ENCODE measurements at places on chromosomes 1 and 21.

- no peak for DNase-seq
Measured at GRCh38 chr1:100396651-100397050, 44.3 kb downstream of the CDC14A start.

DNA sequence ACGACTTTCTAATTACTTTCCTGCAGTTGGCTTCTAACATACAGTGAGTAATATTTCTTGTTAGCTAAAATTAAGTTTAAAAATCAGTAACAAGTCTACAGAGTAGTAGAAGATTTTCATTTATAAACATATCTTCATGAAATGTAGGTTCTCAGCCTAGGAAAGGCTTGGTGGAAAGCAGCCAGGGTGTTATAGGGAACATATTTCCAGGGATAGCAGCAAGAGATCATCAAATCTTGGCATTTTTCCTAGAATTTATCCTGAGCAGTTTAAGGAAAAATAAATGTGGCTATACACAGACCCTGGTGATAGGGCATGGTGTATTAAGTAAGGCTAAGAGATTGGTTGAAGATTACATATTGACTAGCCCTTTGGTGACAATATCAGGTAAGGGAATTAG is 203.5 kb upstream of the NEGR1 start:
- no peak for DNase-seq

DNA sequence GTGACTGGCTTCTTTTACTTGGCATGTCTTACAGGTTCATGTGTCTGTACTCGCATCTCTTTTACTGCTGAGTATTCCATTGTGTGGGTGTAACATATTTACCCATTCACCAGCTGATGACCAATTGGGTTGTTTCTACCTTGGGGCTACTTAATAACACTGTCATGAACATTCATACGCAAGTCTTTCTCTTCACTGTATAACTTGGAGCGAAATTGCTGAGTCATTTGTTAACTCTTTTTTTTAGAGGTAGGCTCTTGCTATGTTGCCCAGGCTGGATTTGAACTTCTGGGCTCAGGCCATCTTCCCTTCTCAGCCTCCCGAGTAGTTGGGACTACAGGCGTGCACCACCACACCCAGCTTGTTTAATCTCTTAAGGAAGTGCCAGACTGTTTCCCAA is 6.5 kb downstream of the PYCR2 start:
- no peak for DNase-seq

- DNase-seq = no peak
Measured at GRCh38 chr1:59645893-59646292, 168.9 kb upstream of the HOOK1 start.

GRCh38 chr21:17789069-17789468 is 30.1 kb downstream of the C21orf91 start:
- DNase-seq = no peak

DNA sequence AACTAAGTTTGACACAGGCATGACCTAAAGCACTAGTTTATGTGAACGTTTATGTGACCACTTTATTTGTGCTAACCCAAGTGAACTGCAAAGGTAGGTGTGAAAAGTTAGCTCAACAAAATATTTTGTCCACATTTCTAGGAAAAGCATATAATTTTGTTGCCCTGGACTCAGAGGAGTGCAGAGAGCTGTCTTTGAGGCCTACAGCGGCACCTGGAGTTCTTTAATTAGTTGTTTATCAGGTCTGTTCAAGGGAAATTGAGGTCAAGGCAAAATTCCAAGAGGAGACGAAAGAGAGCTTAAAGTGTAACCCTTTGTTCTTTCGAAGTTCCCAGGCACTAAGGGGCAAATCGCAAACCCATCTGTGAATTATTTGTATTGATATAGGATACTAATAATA is 1.3 kb downstream of the GIPC2 start:
- DNase-seq = no peak

- no peak for DNase-seq
Measured at GRCh38 chr1:182713492-182713891, 29.1 kb upstream of the RGS8 start.

DNA sequence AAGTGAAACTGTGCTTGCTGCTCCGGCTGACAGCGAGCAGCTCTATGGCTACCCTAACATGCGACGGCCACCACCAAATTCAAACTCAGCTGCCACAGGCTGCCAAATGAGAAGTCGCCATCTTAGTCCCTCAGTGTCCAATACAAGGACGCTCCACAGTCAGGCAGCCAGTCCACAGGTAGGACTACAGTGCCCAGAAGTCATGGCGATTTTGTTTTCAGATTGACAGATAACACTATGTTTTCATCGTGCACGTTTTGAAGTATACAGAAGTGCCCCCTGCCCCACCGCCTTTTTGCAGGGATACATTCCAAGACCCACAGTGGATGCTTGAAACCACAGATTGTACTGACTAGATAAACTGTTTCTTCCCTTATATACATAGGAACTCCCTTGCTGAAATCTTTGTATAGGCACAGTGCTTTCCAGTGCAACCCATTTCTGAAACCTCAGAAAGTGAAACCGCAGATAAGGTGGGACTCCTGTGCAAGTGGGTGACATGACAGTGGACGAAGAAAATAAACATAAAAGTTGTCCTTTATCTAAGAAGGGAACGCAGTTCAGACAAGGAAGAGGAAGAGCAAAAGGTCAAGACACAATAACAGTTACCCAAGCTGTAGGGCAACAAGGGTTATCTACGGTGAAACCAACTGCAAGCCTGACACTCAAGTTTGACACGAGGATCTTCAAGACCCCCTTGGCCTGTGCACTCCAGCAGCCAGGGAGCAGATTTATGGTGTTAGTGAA is 52.2 kb downstream of the STX6 start:
- DNase-seq = no peak

- no peak for DNase-seq
Measured at GRCh38 chr1:53945183-53945432, 391 bp downstream of the IFT25 start.

DNA sequence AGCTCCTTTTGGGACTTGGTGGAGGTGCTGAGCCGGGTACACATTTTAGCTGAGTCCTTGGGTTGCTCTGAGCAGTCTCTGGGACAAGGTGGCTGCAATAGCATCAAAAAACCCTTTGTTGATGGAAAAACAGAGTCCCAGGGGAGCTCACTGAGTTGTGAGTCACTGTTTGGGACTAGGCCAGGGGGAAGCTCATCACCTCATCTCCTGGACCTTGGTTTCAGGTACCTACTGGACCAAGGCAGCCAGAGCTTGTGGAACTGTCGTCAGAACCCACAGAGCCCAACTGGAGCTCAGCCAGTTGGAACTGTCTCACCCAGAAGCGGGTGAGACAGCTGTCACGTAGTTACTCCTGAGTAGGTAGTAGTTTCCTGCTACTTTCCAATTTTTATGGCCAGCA is 146.7 kb downstream of the HLX start:
- DNase-seq = no peak

DNA sequence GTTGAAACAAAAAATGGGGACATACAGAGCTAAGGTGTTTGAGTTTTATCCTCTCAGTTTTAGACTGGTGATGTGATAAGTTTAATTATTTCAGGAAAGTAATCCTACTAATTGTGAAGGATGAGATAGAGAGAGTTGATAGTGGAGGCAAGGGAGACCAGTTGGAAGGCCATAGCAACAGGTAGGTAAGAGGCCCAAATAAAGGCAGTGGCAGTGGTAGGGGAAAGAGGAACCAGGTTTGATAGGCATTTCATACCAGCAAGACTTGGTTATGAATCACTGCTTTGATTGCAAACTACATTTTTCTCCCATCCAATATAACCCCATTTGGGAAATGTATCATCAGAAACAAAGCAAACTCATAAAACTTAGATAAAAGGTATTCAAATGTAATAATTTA is 63.1 kb upstream of the SH3GLB1 start:
- DNase-seq = no peak

DNA sequence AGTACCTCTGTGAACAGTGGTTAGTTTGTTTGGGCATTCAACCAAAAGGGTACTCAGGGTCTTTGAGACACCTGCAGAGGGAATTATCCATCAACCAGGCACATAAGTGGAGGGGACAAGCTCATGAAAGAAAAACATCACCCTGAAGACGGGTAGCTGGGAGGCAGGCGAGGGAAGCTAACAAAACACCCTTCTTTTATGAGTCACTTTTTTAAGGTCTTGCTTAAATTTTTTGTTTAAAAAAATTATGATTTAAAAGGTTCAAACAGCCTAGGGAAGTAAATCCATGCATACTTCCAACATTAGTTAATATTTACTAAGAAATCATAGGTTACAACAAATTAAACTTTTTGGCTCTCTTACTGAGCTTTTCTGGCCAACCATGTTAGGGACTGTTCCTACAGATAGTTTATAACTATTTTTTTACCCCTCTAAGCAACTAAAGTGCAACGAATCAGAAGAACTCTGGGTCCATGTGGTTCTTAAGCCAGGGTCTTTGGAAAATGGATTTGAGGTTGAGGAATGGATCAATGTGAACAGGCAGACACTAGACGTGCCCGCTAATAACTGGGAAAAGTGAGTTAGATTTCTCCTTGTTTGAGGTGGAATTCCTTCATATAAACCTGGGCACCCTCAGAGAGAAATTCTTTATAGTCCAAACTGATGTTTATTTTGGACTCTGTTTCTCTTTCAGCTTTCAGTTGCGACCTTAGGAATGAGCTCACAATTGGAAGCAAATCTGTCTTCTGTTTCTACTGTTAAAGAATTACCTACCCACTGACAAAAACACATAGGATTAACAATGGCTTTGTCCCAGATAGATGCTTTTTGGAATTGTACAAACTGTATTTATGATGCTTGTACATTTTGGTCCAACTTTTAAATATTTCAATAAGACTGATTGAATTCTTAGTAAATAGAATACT is 123.0 kb downstream of the LYPLAL1 start:
- DNase-seq = no peak

DNA sequence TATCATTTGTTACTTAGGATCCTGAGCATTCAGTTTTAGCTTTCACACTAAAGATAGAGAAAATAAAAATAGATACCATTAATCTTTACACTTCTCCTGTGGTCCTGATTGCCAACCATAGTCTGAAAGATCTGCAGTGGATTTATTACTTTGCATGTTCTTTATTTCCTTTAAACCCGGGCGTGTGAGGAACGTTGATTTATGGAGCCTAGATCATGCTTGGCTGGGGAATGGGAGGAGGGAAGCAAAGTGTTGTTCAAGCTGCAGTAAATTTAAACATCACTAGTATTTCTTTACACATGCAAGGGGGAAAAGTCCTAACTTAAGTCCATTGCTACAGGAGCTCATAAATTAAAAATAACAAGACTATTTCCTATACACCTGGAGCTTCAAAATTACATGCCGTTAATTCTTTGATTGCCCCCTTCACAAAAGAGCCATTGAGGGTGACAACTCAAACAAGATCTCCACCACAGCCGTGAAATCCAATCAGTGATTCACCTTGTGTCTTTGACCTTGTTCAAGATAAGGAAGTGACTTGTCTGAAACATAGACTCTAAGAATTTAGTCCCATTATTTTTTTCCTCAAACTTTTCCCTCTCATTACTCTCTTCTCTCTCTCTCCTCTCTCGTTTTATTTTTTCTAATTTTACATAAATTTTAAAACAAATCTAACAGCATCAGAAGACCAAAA is 282.7 kb downstream of the KIF26B start:
- no peak for DNase-seq

GRCh38 chr1:151981178-151981525 is 12.5 kb downstream of the S100A10 start:
- no peak for DNase-seq

GRCh38 chr1:89666640-89667039 is 33.7 kb downstream of the LRRC8C start:
- DNase-seq = no peak

All from DND-41 (cell line).